ENCODE measurements at places on chromosomes 7 and 10. TPM values are rescaled to one million over a fixed set of nuclear protein-coding genes. Genes with fewer than 3 reads are reported as not detected.

BMPR1A gene
- total RNA-seq = 2.6 TPM

TMEM273 gene
- total RNA-seq = 1.8 TPM

DNA sequence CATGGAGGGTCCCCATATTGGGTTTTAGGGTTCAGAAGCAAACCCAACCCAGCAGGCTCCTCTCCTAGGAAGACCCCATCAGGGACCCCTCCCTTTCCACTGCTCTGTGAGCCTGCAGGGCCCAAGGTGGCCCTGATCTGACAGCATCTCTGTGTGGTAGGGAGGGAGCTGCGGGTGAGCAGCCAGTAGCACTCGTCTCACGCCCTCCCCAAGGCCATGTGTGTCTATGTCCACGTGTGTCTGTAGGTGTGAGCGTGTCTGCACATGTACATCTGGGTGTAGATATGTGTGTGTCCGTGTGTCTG lies 103.5 kb upstream of the FAM20C start:
- DNase-seq = no peak

DNA sequence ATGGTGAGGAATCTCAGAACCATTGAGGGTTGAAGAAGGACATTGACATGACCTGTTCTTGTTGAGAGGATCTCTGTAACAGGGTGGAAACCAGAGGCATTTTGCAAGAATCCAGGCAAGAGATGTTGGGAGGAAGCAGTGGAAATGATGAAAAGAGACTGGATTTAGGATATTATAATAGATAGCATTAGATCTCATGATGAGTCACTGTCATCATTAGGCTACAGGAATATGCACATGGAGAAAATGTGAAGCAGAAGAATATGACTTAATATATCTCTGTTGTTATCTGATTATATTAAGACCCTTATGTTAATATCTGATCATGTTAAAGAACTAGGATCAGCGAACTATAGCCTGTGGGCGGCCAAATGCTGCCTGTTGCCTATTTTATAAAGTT lies 393.0 kb upstream of the MTPN start:
- no peak for DNase-seq

- DNase-seq = no peak
Observed at GRCh38 chr7:85014936-85015660, 171.8 kb downstream of the SEMA3D start.

TFEC gene
- total RNA-seq = not detected

SLC13A1 gene
- not detected for total RNA-seq

Measured in CD4-positive, alpha-beta T cell (primary cell).